ENCODE measurements at places on chromosomes 2 and 18.
A peak's percentile ranks its signal among the peaks of the same experiment; 100 is the strongest.

- DNase-seq: no peak
Measured at GRCh38 chr18:63762518-63762917, 12.7 kb upstream of the SERPINB7 start.

- DNase-seq: peak; percentile 6
Measured at GRCh38 chr2:132943829-132944228, 273.8 kb upstream of the LYPD1 start.

DNA sequence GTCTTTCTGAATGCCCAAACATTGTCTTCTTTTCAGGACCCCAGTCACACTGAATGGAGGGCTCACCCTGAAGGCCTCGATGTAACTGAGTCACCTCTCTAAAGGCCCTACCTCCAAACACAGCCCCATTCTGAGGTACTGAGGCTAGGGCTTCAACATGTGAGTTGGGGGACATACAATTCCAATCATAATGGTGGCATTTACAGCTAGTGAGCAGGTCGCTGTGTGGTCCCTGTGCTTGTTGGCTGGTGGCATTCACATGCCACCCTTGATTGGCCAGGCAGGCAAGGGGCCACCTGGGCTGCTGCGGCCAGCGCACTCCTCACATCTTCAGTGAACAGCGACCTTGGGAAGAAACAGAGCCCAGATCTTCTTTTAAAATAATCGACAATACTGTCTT, 30.7 kb downstream of the AMER3 start:
- DNase-seq: no peak

GRCh38 chr2:163213661-163214081, 375.1 kb upstream of the KCNH7 start:
- DNase-seq: no peak

DNA sequence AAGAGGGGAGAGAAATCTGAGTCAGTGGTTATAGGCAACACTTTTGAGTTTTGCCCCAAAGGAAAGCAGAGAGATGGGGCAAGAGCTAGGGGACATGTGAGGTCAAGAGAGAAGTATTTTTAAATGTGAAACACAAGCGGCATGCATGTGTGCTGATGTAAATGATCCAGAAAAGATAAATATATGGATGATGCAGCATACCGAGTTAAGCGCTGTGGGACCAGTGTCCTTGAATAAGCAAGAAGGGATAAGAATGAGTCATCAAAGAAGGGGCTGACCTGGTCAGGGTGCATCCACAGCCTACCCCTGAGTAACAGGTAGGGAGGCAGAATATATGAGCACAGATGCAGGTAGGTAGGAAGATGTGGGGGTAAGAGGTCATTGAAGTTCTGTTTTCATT, 180.9 kb downstream of the TRABD2A start:
- peak; percentile 81 for DNase-seq

DNA sequence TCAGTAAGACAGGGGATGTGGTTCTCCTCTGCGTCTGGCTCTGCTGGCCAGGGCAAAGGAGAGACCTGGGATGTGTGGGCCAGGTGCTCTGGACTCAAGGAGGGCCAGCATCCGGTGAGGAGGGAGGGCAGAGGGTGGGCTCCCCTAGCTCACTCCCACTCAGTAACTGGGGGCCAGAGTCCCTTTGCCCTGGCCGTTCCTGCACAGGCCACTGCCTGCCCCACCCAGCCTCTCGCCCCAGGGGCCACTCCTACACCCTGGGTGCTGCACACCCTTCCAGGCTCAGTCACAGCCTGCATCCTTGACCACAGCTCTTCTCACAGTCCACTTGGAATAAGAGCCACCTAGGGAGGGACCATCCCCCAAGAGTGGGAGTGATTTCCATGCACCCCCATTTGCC, 41.0 kb downstream of the SNED1 start:
- DNase-seq: no peak

GRCh38 chr2:180990794-180991193, 10.4 kb downstream of the UBE2E3 start:
- no peak for DNase-seq

DNA sequence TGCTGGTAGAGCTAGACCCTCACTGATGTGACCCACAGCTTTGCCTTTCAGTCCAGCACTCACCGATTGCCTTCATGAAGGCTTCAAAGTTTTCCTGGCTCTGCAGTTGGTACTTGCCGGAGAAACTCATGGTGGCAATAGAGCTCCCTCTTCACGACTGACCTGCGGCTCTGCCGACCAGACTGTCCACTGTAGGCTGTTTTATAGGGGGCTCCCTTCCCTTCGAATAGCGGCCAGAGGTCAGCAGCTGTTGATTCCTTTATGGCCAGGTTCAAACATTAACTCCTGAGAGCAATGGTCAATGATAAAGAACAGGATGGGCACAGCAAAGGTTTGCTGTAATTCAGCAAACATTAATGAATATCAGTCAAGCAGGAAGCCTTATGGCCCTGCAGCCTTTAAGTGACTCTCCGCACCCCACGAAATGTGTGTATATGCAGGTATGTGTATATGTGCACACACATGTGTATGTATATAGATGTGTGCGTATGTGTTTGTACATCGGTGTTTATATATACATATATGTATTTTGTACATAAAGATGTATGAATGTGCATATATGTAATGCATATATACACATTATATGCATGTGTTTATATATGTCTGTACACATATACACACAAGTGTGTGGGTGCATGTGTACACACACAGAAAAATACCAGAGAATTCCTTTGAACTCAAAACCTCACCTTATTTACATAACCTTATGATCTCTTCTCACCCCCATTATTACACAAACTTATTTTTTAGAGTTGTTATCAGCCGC, at the start of gene FABP1:
Gene FABP1 (minus strand): TSS at position 175 of the 766 bp plus-strand sequence. CDS start 45 bp downstream, at position 130.
- no peak for DNase-seq

- no peak for DNase-seq
Measured at GRCh38 chr2:180322781-180323180, 315.7 kb upstream of the CWC22 start.

DNA sequence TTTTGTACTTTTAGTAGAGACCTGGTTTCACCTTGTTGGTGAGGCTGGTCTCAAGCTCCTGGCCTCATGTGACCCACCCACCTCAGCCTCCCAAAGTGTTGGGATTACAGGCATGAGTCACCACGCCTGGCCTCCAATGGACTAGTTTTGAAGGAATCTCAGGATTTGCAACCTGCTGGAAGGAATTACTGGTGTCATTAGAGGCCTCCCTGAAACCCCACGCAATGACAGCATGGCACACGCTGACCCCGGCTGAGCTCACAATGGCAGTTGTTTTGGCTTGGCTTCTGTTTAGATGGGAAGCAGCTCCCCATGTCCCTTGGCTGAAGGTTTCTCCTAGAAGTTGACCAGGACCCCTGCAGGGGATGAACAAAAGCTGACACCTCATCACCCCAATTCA, 23.1 kb upstream of the COPS8 start:
- no peak for DNase-seq

GRCh38 chr2:158718851-158719250, 76.3 kb upstream of the DAPL1 start:
- no peak for DNase-seq

- peak; percentile 62 for DNase-seq
Measured at GRCh38 chr2:201233812-201234662, 26.3 kb upstream of the CASP8 start.

DNA sequence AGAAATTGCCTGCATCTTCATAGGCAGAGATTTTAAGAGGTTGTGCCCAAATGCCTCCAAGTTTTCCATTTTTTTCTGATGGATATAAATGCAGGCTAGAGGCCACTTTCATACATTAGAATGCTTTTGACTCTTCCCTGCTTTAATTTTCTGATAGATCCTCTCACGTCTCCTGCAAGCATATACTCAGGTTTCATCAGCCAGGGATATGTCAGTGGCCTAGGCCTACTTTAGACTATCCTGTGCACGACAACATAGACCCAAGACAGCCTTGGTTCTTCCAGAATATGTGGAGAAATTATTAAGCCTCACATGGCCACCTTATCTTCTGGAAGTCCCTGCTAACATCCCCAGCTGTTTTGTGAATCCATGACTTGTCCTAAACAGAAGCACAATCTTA, 415.9 kb downstream of the TDRD15 start:
- DNase-seq: no peak

DNA sequence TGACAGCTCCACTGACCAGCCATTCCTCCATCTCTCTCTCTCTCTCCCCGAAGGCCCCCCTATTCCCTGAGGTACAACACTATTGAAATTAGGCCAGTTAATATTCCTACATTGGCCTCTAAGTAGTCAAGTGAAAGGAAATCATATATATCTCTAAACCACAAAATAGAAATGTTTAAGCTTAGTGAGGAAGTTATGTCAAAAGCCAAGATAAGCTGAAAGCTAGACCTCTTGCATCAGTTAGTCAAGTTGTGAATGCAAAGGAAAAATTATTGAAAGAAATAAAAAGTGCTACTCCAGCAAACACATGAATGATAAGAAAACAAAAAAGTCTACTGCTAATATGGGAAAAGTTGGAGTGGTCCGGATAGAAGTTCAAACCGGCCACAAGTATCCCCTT, 301.3 kb upstream of the RBMS1 start:
- DNase-seq: no peak

DNA sequence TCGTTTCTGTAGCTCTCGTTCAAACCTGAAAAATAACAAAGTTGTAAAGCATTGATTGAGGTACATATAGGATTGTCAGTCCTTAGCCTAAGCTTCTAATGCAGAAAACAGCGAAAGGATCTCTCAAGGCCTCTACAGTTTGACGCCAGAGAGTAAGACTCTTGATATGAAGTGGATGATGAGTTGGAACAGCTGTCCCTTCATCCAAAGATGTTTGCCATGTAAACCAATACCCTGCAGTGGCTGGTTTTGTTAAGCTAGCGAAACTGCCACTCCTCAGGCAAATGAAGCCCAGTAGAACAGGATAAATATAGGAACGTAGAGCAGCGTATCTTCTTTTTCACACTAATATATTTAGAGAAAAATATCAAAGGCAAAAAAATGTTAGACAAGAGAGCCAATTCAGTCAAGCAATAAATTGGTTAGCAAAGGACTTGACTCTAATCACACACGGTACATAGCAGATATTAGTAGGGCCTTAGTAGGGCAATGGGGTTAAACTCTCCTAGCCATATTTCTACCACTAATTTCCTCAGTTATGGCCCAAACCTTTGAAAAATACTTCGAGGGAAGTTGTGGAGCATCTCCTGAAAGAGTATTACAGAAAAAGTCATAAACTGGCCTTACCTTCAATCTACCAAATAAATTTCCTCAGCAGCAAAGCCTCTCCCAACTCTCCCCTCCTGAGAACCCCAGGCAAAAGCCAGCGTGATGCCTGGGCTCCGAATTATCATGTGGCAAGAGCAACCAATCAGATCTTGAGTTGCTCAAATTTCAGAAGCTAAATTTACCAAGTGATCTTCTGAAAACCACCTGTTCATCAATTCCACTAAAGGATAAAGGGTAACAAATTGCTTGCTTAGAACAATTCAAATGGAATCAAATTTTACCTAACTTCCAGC, at the start of gene NEB:
Gene NEB (minus strand): TSS at position 706 of the 902 bp plus-strand sequence. CDS start 1,320 bp downstream, outside the sequence.
- peak; percentile 84 for DNase-seq

DNA sequence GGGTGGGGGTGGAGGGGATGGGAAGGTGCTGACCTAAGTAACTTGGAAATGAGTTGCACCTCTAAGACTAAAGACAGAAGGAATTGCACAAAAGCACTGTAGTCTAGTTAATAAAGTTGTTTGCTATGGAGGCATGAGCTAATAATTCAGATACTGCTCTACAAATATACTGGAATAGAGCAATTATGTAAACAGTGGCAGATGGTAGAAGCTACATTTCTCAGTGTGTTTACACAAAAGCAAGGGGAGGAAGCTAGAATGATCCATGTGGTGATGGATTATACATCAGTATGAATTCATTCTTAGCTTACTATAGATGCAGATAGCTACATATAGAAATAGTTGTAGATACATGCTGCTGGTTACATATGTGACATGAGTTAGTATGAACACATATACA, 27.6 kb upstream of the UBE2F start:
- peak; percentile 92 for DNase-seq
